ENCODE measurements at places on chromosomes 2 and 18. TPM values are rescaled to one million over a fixed set of nuclear protein-coding genes. Genes with fewer than 3 reads are reported as not detected.

DNA sequence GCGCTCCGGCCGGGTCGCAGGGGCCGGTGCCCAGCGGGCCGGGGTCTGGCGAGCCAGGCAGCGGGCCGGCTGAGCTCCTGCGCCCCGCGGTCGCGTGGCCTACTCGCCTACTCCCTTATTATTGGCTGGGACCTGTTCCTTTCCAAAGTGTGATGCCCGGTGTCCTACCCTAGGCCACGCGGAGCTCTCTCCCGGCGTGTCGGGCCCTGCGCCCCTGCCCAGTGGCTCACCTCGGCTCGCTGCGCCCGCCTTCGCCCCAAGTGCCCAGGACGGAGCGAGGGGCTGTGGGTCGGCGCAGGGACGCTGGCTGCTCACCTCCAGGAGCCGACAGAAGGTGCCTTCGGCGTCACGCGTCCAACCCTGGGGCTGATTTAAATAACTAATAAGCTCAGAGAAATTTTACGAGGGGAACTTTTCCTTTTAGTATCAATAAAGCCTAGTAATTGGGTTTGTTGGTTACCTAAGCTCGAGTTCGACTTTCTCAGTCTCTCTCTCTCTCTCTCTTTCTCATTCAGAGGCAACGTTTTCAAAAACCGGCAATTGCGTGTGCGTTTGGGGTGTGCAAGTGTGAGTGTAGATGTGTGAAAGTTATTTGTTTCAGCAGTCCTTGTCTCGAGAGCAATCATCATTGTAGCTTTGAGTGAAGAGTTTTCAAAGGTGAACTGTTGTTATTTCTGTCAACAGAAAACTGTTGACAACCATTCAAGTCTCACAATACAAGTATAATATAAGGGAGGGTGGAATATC, 7.0 kb upstream of the SATB2 start:
- H3K36me3 ChIP-seq = no peaks in the 10 kb centered on the region
- peaks cover 14% of the 10 kb centered on the region for H3K27me3 ChIP-seq
- DNase-seq = no peak
- H3K4me3 ChIP-seq = no peak overlapping the region

GRCh38 chr2:109300582-109300981, 171.6 kb downstream of the SH3RF3 start:
- DNase-seq = no peak
- no peaks in the 10 kb centered on the region for H3K4me1 ChIP-seq
- no peak overlapping the region for H3K4me3 ChIP-seq
- H3K27ac ChIP-seq = no peak overlapping the region
- no peaks in the 10 kb centered on the region for H3K27me3 ChIP-seq

DNA sequence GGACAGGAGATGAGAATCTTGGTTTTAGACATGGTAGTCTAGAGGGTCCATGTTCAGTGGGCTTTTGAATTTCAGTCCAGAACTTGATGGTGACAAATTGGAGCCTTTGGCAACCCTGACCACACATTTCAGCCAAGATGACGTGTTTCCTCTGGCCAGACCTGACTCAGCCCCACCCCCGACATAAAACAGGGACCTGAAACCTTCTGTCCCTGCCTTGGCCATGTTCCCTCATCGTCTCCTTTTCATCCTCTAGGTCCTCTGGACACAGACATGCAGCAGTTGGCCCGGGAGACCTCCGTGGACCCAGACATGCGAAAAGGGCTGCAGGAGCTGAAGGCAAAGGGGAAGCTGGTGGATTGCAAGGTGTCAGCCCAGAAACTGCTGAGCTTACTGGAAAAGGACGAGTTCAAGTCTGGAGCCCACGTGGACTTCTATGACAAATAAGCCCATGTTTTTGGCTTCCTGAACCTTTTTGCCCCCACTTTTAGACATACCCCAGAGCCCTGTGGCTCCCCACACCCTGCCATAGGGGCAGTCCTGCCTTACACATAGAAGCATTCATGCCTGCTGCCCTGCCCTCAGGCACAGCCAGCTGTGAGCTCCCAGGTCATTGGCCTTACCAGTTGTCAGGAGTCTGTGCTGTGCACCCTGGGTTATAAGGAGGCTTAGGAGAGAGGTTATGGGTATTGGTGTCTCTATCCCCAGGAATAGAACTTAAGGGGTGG, 4.0 kb downstream of the SPR start:
- H3K27ac ChIP-seq = no peak overlapping the region
- H3K4me1 ChIP-seq = peaks cover 8% of the 10 kb centered on the region
- H3K27me3 ChIP-seq = peaks cover 17% of the 10 kb centered on the region
- H3K4me3 ChIP-seq = no peak overlapping the region
- DNase-seq = no peak

DNA sequence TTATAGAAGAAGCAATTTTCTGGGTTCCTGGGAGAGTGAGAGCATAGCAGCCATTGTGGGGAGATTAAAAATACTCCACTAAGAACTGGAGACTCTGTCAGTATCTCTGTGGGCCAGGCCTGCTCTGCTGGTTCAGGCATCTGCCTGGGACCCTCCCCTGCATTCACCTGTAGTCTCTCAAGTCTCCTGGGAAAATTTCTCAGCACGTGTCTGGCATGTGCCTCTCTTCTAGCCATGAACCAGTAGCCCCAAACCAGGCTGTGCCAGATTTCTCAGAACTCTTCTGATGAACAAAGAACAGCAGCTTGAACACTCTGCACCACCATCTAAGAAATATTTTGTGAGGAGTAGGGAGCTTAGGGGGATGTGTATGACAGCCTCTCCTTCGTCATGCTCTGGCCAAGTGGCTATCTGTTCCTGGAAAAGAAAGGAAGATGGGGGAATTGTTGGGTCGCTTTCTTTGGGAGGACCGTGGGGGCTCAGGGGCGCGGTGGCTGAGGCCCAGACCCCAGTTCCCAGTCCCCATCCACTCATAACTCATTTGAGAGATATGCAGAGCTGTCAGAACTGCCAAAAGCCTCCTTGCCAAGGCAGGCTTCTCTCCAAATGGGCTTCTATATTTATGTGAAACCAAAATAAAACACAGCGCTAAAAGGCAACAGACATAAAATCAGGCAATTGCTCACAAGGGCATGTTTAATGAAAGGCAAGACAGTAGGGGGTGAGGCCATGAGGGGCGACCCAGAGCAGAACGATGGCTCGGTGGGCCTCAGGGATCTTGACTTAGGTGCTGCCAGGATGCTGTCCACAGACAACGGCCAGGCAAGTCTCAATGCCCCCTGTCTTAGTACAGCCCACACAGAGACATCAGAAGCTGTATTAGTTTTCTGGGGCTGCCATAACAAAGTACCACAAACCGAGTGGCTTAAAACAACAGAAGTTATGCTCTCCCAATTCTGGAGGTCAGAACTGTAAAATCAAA, 114.7 kb upstream of the TNP1 start:
- no peaks in the 10 kb centered on the region for H3K27me3 ChIP-seq
- H3K27ac ChIP-seq = peak overlapping the region; percentile 58
- DNase-seq = no peak

GRCh38 chr2:189375842-189376241, 65.4 kb upstream of the WDR75 start:
- H3K4me3 ChIP-seq = no peak overlapping the region
- no peaks in the 10 kb centered on the region for H3K4me1 ChIP-seq
- H3K27me3 ChIP-seq = no peaks in the 10 kb centered on the region

DNA sequence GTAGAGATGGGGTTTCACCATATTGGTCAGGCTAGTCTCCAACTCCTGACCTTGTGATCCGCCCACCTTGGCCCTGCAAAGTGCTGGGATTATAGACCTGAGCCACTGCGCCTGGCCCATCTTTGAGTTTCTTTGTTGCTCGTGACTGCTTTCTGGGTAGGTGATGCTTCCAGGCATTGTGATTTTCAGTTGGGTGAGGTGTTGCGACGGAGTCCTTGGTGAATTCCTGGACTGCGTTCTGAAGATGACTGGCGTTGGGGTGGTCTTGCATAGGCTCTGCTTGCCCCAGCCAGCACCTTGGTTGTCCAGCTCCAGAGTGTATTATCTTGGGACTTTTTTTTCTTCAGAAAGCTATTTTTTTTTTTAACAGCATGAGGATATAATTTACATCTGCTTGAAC, 103.4 kb downstream of the DCDC2C start:
- no peaks in the 10 kb centered on the region for H3K27me3 ChIP-seq
- H3K36me3 ChIP-seq = no peaks in the 10 kb centered on the region
- no peak overlapping the region for H3K4me3 ChIP-seq
- no peak for DNase-seq

- H3K4me3 ChIP-seq = peak overlapping the region; percentile 51
- H3K27me3 ChIP-seq = no peaks in the 10 kb centered on the region
- H3K27ac ChIP-seq = no peak overlapping the region
- DNase-seq = no peak
- no peaks in the 10 kb centered on the region for H3K36me3 ChIP-seq
These were observed 43.3 kb upstream of the EDAR start for GRCh38 chr2:109032229-109032820.

GRCh38 chr2:165474619-165475276, 5.2 kb downstream of the CSRNP3 start:
- H3K27ac ChIP-seq = no peak overlapping the region

DNA sequence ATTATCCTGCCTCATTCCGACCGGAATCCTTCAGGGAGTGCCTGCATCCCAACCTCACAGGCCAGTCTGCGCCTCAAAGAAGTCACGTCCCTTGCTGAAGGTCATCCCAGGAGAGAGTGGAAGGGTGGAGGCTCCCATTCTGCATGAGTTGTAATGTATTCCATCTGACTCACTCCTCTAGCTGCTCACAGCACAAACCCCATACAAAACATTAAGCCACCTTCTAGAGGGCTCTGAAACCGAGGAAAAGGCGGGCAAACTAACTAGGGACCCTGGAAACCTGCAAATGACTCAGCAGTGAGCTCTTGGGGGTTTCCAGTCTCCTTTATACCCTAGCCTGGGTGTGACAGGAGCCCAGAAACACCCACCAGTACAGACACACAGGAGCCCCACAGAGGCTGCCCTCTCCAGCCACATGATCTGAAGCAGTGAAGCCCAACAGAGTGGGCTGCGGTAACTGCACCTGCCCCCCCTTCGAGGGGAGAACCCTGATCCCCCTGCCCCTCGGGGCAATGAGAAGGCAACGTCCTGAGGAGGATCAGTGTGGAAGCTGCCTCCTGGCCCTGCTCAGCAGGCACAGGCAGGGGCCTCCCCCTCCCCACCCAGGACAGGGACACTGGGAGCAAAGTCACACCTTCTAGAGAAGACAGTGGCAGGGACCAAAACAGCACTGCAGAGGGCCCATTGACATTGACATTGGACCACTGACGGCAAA, 69.3 kb upstream of the SNTG2 start:
- H3K4me1 ChIP-seq = no peaks in the 10 kb centered on the region
- H3K27me3 ChIP-seq = peaks cover 10% of the 10 kb centered on the region
- H3K4me3 ChIP-seq = no peak overlapping the region

DNA sequence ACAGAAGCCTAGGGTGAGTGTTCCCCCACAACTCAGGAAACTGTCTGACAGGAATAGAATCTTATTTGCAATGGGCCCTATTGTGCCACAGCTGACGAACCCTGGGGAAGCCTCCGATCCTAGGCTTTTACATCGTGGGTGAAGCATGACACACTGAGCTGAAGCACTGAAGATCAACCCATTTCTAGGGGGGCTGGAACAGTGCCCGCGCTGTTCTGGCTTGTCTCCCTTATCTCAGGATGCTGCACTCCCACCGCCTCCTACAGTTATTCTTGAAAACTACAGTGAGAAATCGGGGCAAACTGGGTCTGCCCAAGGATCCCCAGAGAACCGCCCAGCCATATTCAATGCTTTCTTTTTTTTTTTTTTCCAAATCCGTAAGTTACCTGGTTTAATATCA, 41.1 kb downstream of the NETO1 start:
- H3K27ac ChIP-seq = no peak overlapping the region
- H3K27me3 ChIP-seq = no peaks in the 10 kb centered on the region
- no peak overlapping the region for H3K4me3 ChIP-seq
- H3K36me3 ChIP-seq = no peaks in the 10 kb centered on the region

GRCh38 chr18:697800-698199, 14.6 kb downstream of the ENOSF1 start:
- no peak overlapping the region for H3K4me3 ChIP-seq
- H3K36me3 ChIP-seq = no peaks in the 10 kb centered on the region
- no peaks in the 10 kb centered on the region for H3K27me3 ChIP-seq
- no peaks in the 10 kb centered on the region for H3K4me1 ChIP-seq
- DNase-seq = no peak

MARCHF4 gene
- total RNA-seq = not detected

TXNDC2 gene
- not detected for total RNA-seq
